Stomach (tissue), 19 donors: ENCODE measurements at places on chromosomes 2 and 18.

- H3K27ac ChIP-seq = no peak overlapping the region
- peaks cover 13% of the 10 kb centered on the region for H3K4me1 ChIP-seq
- H3K4me3 ChIP-seq = no peak overlapping the region
- no peak for DNase-seq
- H3K36me3 ChIP-seq = no peaks in the 10 kb centered on the region
- no peaks in the 10 kb centered on the region for H3K27me3 ChIP-seq
Measured at GRCh38 chr18:9436206-9436929, 38.9 kb upstream of the RALBP1 start.

GRCh38 chr2:145530653-145531052 is 1010.7 kb upstream of the ZEB2 start:
- no peak for DNase-seq
- H3K27ac ChIP-seq = no peak overlapping the region
- no peak overlapping the region for H3K4me3 ChIP-seq

GRCh38 chr2:98822301-98823164 is 91.6 kb upstream of the MGAT4A start:
- H3K4me3 ChIP-seq = peak overlapping the region; percentile 54
- peaks cover 15% of the 10 kb centered on the region for H3K27me3 ChIP-seq
- H3K27ac ChIP-seq = peak overlapping the region; percentile 58
- DNase-seq = peak; percentile 76

DNA sequence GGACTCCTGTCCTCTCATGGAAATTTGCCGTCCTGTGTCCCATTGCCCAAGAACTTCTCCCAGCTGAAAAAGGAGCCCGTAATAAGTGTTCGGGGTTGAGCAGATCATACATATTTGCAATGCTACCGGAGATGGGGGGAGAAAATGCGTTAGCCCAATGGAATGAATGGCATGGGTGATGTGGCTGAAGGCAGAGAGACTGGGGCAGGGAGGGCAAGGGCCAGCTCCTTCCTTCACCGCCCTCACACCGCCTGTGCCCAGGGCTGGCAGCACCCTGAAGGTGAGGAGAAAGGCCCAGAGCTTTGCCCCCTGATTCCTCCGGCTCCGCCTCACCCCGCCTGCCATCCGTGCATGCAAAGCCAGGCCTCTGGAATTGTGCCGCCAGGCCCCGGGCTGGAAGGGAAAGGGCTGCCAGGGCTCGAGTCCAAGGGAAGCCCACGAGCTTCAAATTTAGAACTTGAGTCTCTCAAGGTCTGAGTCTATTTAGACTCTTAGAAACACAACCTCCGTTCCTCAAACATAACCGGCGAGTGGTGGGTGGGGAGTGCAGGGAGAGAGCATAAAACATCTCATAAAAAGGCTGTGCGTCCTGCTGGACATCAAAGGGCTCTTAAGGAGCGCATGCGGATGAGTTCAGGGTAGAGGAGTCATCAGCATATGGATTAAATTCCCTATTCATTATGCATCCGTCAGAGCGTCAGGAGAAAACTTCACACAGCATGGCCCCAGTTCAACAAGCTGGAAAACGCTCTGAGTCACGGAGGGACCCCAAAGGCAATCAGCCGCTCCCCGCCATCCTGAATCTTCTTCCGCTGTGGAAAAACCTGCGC is 121.7 kb upstream of the GLI2 start:
- DNase-seq = no peak
- H3K4me1 ChIP-seq = no peaks in the 10 kb centered on the region
- H3K36me3 ChIP-seq = no peaks in the 10 kb centered on the region
- no peak overlapping the region for H3K27ac ChIP-seq
- no peak overlapping the region for H3K4me3 ChIP-seq

DNA sequence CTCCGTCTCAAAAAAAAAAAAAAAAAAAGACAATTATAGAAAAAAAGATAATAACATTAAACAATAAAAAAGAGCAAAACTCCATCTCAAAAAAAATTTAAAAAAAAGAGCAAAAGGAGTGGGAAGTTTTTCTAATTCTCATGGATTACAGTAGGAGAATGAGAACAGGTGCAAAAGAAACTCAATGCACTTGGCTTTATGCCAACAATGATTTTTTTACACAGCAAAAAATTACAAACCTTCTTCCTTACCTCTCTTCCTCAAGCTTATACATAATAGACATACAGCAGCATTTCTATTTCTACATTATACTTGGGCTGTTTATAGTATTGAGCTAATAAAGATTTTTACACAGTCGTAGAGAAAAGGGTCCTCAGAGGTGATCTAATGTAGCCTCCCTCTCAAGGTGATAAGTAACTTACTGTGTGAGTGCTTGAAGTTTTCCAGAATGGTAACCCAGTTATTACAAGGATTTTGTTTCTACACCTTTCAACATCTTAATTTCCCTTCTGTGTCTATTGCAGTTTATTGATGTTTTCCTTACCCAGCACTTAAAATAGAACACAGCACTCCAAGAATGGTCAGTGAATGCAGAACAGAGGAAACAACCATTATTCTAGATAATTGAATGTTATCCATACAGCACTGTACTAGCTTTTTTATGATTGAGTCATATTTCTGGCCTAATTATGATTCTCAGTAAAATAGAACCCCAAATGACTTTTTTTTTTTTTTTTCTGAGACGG is 34.9 kb upstream of the RNF138 start:
- no peak overlapping the region for H3K27ac ChIP-seq
- no peaks in the 10 kb centered on the region for H3K4me1 ChIP-seq

- no peaks in the 10 kb centered on the region for H3K4me1 ChIP-seq
- H3K4me3 ChIP-seq = peak overlapping the region; percentile 86
- peak overlapping the region; percentile 60 for H3K27ac ChIP-seq
- peaks cover 74% of the 10 kb centered on the region for H3K27me3 ChIP-seq
- no peak for DNase-seq
- H3K36me3 ChIP-seq = no peaks in the 10 kb centered on the region
Measured at GRCh38 chr2:224039770-224040440, 819 bp upstream of the SERPINE2 start.

- no peaks in the 10 kb centered on the region for H3K36me3 ChIP-seq
- H3K4me3 ChIP-seq = no peak overlapping the region
- peak; percentile 40 for DNase-seq
- H3K27me3 ChIP-seq = no peaks in the 10 kb centered on the region
- H3K4me1 ChIP-seq = peaks cover 45% of the 10 kb centered on the region
Measured at GRCh38 chr18:58046794-58047555, 2.9 kb downstream of the NEDD4L start.

DNA sequence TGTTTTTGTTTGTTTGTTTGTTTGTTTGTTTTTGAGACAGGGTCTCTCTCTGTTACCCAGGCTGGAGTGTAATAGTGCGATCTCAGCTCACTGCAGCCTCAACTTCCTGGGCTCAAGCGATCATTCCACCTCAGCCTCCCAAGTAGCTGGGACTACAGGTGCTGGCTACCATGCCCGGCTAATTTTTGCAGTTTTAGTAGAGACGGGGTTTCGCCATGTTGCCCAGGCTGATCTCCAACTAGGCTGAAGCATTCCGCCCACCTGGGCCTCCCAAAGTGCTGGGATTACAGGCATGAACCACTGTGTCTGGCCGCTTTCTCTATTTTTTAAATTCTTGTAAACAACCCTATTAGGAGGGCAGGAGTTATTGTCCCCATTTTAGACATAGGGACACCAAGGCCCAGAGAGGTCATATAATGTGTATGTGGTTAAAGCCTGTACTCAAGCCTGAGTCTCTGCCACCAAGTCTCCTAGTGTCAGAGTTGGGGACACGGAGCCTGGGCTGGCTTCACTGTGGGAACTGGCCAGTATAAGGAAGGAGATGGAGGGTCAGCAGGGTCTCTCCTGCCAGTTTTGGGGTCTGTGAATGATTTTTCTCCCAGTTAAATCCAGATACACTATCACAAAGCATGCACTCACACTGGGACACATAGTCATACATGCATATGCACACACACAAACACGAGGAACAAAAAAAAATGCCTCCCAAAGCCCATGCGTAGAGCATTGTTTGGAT is 27.5 kb upstream of the MCFD2 start:
- no peaks in the 10 kb centered on the region for H3K27me3 ChIP-seq
- H3K27ac ChIP-seq = no peak overlapping the region
- DNase-seq = no peak
- no peaks in the 10 kb centered on the region for H3K36me3 ChIP-seq
